Neural progenitor cell (in vitro differentiated cells): ENCODE measurements at places on chromosomes 11 and 22.
A peak's percentile ranks its signal among the peaks of the same experiment; 100 is the strongest.

- DNase-seq = no peak
Observed at GRCh38 chr11:59776210-59777066, 21.3 kb downstream of the STX3 start.

- DNase-seq = no peak
Observed at GRCh38 chr11:72776844-72777754, 16.7 kb downstream of the STARD10 start.

GRCh38 chr11:130674686-130675308 lies 226.4 kb downstream of the ADAMTS15 start:
- DNase-seq = peak; percentile 14

DNA sequence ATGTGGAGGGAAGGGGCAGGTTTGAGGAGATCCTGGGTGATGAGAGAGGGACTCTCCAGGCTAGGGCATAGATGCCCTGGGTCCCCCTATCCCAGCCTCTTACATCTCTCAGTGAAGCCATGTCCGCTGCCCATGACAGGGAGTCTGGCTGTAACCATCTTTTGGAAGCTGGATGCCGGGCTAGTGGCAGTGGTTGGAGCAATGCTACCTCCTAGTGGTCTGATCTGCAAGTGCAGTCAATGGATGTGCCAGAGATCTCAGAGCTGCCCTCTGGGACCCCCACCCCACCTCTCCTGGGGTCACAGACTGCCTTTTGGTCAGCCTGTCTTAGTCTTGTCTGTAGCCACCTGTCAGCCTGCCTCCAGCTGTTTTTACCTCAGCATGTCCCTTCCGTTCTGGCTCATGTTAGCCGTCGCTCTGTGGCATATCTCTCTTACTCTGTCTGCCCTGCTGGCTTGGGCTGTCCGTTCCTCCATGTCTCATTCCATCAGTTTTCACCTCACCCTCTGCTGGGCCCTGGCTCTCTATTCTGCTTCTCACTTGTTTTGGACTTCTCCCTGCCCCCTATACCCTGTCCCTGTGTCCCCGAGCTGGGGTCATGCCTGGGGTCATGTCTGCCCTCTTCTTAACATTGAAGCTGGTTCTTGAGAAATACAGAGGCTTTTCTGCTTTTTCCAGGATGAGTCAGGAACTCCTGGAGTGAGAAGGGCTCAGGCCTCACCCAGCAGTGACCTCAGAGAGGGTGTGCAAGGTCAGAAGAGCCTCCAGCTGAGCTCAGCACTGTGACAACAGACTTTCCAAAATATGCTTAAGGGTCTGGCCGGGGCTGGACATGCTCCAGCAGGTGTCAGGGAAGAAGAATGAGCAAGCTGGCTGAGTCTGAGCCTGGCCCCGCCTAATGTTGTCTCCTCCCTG lies 52.0 kb upstream of the THY1 start:
- peak; percentile 86 for DNase-seq

- DNase-seq = peak; percentile 18
Observed at GRCh38 chr11:85893395-85893794, 38.2 kb downstream of the CCDC83 start.

GRCh38 chr11:1010551-1011319 lies 25.8 kb downstream of the MUC6 start:
- no peak for DNase-seq

GRCh38 chr11:77086521-77087472 lies 15.8 kb upstream of the OMP start:
- no peak for DNase-seq

DNA sequence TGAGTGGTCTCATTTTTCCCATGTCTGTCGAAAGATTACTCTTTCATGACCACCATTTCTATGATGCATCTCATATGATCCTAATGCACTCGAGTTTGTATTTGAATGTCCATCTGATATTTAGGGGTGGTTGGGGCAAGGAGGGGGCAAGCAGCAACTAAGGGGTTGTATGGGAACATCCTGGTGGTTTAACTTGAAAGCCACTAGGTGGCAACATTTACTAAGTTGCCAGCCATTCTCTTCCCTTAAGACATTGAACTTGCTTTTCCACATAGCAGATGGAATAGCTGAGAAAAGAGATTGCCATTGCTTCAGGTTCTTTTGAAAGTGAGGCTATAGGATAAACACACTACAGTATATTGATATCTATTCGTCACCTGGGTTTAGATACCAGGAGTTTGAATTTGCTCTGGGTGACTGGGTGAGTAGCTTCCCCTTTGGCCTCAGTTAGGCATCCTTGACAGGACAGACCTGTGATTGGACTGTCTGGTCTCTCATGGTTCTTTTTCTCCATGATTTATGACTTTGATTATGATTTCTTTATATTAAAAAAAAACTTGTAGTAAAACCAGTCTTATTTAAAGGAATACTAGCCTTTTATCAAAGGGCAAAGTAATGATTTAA lies 32.4 kb downstream of the NF2 start:
- peak; percentile 51 for DNase-seq

- DNase-seq = no peak
Observed at GRCh38 chr11:121615501-121615900, 162.7 kb upstream of the SORL1-AS1 start.

- DNase-seq = peak; percentile 55
Observed at GRCh38 chr11:131889146-131889577, 518.7 kb downstream of the NTM start.

DNA sequence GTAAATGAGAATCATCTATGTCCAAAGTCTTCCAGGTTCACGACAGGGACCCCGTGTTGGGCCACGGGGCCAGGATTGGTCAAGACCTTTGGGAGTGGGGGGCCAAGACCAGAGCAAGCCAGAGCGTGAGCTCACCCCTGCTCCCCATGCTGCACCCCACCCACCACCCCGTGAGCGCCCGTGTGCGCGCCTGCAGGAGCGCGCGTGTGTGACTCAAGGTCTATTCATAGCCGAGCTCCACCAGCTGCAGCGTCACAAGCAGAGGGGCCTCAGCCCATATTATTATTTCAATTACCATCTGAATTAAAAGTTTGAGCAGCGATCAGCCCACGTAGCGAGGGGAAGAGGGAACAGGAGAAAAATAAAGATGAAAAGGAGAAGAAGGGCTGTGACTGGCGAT lies 5.2 kb downstream of the KCNJ4 start:
- peak; percentile 1 for DNase-seq

GRCh38 chr11:116601814-116602636 lies 170.8 kb downstream of the BUD13 start:
- DNase-seq = no peak

GRCh38 chr11:123640029-123640428 lies 14.4 kb downstream of the SCN3B start:
- no peak for DNase-seq

DNA sequence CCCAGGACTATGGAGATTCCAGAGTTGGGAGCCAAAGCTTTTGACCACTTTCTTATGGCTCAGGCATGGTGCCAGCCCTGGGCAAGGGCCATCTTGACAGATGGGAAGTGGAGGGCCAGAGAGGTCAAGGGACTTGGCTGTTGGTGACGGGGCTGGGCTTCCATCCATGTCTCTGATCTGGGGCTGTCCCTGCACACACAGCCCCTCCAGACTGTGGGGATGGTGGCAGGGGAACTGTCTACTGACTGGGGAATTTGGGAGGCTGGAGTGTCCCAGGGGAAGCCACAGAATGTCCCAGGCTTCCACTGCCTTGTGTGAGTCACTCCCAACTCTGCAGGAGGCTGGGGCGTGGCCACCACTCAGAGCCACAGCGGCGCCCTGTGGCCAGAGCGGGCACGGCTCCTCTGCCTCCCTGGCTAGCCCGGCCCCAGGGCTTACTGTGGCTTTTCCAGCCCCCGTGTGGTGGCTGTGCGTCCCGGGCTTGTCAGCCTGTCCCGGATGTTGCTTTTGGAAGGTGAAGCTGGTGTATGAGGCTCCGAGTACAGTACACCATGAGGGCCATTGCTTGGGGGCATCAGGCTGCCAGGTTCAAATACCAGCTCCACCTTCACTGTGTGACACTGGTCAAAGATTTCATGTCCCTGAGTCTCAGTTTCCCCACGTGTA lies 19.6 kb downstream of the C22orf23 start:
- DNase-seq = peak; percentile 96

DNA sequence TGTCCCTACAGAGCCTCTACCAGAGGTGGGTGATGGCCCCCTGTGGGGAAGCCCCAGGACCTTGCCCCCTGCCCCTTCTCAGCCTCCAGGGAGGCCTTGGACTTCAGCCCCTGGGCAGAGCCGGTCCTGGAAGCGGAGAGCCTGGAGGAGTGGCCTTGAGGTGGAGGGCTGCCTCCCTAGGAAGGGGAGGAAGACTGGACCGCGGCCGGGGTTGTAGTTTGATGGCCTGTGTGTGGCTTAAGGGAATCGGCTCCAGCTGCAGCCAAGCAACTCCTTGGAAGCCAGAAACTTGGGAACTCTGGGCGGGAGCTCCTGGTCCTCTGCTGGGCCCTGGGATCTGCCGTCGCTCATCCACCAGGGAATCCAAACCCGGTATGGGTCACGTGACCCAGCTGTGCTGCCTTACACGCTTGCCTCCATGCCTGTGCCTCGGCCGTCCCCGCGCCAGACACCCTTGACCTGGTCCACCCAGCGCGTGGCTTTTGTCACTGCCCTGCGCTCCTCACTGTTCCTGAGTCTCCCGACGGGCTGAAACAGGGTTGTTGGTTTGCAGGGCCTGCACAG lies 23.5 kb upstream of the ARHGAP8 start:
- DNase-seq = no peak

- DNase-seq = no peak
Observed at GRCh38 chr11:65130631-65131416, 3.5 kb downstream of the SYVN1 start.

DNA sequence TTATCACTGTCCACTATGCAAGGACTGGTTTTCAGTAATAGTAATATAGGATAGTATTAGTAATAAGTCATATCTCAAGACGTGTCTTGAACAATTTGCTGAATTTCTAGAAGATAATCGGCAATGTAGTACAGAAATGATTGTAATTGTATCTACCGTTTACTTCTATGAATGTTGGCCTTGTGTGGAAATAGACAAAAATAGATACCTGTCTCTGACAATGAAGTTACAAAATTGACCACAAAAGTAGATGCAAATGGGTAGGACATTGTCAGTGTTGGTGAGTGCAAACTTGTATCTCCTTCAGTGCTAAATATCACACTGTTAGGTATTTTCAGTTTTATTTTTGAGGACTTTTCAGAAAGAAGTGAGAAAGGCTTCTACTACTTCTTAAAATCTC lies 43.1 kb downstream of the SVIP start:
- no peak for DNase-seq

- no peak for DNase-seq
Observed at GRCh38 chr11:8962841-8963240, 1.4 kb downstream of the TMEM9B start.

DNA sequence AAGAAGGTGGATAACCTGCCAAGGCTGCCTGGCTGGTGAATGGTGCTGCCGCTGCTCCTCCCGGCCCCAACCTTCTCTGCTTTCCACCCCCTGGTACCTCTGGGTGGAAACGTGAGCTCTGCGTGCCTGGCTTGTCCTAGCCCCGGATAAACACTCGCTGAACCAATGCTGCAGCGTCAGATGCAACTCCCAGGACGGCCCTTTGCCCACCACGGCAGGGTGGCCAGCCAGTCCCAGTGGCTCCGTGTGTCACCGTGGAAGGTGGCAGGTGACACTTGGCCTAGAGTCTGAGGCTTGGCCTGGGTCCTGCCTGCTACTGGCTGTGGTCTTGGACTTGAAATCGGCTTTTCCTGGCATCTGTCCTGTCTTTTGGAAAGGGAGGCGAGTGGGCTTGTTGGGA lies 47.7 kb downstream of the TPCN2 start:
- no peak for DNase-seq

- no peak for DNase-seq
Observed at GRCh38 chr11:112770487-112770886, 190.7 kb upstream of the NCAM1 start.

GRCh38 chr22:37229012-37229804 lies 14.9 kb downstream of the RAC2 start:
- no peak for DNase-seq

- no peak for DNase-seq
Observed at GRCh38 chr11:8332196-8332595, 68.5 kb upstream of the LMO1 start.

DNA sequence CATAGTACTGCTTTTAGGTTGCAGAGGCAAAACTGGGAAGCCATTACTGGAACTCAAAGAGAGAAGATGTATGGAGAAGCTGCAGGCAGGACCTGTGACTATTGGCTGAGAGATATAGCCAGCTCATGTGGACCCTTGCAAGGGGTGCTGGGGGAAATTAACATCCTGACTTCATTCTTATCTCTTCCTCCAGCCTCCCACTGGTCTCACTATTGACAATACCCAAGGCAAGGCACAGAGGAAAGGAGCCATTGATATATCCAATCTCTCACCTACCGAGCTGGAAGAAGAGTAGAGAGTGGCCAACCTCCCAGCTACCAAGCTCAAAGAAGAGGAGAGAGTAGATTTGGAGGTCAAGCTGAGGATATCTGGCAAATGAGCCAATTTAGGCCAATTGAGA lies 36.8 kb upstream of the ZBED5 start:
- DNase-seq = no peak

- DNase-seq = no peak
Observed at GRCh38 chr11:83663446-83663845, 377.3 kb upstream of the CCDC90B start.

DNA sequence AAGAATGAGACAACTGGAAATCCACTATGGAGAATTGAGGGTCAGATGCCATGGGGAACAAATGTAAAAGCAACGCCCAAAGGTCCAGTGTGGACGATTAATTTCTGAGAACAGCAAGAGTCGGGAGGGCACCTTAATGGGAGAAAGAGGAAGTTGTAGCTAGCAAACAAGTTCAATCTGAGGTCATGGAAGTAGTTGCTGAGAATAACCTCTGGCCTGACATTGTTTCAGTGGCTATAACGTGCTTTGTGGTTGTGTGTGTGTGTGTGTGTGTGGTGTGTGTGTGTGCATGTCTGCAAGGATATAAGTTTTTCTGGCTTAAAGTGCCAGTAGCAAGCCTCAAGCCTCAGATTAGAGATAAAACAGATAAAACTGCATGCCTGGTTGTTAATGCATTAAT lies 1630.1 kb upstream of the TENM4 start:
- no peak for DNase-seq
